ENCODE measurements at places on chromosomes 6 and 20.
A peak's percentile ranks its signal among the peaks of the same experiment; 100 is the strongest.

- DNase-seq, result no peak
Observed at GRCh38 chr6:152378169-152378568, 259.0 kb downstream of the SYNE1 start.

DNA sequence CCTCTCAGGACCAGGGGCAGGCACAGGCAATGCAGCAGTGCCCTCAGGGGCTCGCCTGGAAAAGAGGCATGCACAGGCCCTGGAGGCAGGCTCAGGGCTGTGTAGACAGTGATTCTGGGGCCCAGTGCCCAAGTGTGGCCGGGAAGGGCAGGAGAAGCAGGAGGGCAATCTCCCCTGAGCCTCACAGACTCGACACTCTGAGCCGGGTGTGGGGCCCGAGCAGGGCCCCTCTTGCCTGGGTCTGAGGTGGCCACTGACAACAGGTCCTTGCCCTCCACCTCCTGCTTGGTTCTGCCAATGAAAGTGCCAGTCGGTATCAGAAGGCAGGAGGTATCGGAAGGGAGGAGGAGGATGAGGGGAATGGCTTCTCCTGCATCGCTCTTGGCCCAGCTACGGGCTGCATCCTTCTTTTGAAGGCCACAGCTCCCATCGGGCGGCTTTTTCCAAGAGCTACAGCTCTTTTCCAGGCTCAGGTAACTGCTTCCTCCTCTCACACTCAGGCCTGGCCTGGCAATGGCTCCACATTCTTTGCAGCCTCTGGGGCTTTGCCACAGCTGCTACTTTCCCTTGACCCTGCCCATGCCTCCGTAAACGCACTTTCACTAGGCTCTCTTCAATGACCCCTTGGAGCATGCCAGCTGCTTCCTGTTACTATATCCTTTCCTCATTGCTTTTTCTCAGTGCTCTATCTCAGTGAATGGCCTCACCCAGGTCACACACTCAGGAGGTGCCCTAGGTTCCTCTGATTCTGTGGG, 24.5 kb downstream of the GABRR2 start:
- DNase-seq, result no peak

- DNase-seq, result no peak
Observed at GRCh38 chr6:168985705-168986104, 267.9 kb downstream of the THBS2 start.

DNA sequence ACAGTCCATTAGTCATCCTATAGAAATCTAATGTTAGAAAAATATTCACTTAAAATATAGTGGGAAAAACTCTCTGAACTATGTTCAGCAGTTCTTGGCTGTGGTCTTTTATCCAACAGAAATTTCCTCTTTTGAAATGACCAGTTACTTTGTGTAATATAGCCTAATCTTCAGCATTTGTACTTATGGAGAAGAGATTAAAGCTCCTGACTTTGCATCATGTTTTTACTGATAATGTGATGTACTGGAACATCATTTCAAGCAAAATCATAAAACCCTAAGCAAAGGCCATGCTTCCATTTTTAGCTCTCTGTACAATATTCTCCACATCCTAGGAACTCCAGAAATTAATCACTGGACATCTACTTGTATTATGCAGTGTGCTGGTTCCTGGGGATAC, 430.8 kb upstream of the RUNX2 start:
- no peak for DNase-seq

GRCh38 chr20:58709013-58709702, 16.6 kb downstream of the NPEPL1 start:
- peak; percentile 13 for DNase-seq

GRCh38 chr6:12555267-12555666, 161.3 kb upstream of the PHACTR1 start:
- no peak for DNase-seq

GRCh38 chr6:133958791-133959190, 5.8 kb downstream of the TBPL1 start:
- no peak for DNase-seq

- DNase-seq, result no peak
Observed at GRCh38 chr20:52804497-52805295, 167.5 kb upstream of the TSHZ2 start.

- no peak for DNase-seq
Observed at GRCh38 chr6:40946738-40947301, 92.2 kb downstream of the UNC5CL start.

DNA sequence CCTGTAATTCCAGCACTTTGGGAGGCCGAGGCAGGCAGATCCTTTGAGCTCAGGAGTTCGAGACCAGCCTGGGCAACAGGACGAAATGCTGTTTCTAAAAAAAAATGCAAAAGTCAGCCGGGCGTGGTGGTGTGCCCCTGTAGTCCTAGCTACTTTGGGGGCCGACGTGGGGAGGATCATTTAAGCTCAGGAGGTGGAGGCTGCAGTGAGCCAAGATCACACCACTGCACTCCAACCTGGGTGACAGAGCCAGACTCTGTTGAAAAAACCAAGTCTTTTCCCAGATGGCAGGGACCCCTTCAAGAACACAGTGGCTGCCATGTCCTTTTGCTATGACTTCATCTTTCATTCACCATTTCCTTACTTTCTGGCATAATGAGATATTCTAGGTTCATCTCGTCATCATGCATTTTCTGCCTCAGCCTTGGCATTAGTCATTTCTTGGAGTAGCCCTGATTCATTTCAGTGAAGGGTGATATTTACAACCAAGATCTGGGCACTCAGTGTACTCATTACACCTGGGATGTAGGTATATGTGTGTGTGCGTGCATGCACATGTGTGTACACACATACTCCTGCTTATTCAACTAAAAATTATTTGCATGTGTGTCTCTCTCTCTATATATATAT, 61.4 kb upstream of the TOX2 start:
- no peak for DNase-seq

DNA sequence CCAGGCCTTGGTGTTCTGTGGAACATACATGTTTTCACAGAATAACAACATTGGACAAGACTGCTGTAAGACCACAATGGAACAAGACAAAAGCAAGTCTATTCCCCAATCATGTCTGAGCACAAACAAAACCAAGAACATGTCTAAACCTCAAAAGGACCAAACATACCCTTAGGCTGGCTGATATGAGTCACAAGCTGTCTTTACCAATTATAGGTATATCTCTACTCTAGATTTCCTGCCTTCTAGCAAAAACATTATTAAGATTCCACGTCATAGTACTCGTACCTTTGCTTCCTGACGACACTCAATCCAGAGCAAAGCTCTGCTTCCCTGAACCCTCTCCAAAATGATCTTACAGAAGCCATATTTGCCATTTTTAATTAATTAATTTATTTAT, 15.4 kb upstream of the L3MBTL1 start:
- no peak for DNase-seq

- DNase-seq, result no peak
Observed at GRCh38 chr20:25372584-25373336, 17.9 kb downstream of the ABHD12 start.

DNA sequence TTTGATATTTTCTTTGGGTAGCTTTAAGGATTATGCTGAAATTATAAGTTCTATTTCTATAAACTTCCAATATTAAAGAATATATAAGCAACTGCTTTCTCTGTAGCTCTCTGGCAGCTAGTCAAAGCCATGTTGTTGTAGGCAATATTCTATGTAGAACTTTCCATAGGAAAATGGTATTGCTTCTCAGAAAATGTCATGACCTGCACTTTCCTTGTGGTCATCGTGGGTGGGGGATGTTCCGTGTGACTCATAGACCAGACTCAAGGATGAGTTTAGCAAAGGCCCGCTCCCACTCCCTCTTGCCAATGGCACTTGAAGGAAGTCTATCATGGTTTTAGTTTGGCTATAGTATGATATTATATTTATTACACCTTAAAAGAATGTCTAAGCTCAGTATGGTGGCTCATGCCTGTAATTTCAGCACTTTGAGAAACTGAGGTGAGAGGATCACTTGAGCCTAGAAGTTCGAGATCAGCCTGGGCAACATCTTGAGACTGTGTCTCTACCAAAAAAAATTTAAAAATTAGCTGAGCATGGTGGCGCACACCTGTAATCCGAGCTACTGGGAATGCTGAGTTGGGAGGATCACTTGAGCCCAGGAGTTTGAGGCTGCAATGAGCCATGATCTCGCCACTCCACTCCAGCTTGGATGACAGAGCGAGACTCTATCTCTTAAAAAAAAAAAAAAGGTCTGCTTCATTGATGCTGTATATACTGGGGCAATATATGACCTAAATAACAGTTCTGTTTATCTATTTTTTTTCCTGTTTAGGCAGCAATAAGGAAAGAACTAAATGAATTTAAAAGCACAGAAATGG, 36.6 kb upstream of the LTV1 start:
- DNase-seq, result no peak

DNA sequence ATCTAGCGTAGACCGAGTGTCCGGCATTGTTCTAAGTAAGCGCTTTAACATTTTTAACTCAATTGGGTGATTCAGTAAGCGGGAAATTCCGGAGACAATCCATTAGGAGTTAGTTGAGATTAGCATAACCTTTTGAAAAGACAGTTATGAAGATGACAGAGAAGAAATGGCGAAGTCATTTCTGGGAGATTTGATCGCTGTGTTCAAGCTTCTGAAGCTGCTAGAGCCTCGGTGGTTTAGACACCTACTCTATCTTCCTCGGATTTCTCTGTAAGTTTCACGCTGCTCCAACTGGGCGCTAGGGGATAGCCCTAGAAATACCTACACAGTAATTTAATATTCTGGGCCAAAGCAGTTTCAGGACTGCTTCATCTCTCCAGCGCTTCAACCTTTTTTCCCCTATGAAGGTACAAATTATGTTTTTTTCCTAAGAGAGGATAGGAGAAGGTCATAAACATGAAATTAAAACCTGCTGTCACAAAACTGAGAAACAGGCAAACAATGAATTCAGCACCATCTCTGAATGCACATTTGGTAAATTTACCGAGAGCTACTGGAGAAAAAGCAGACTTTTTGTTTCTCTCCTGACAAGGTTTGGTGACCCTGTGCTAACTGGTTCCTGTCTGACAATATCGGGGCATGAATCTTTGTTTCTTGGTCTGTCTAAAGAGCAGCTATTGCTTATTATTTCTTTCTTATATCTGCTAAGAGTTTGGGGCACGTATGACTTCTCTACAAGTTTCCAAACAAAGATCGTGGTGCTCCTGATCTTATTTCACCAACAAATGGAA, 22.4 kb downstream of the ZNF311 start:
- peak; percentile 83 for DNase-seq

DNA sequence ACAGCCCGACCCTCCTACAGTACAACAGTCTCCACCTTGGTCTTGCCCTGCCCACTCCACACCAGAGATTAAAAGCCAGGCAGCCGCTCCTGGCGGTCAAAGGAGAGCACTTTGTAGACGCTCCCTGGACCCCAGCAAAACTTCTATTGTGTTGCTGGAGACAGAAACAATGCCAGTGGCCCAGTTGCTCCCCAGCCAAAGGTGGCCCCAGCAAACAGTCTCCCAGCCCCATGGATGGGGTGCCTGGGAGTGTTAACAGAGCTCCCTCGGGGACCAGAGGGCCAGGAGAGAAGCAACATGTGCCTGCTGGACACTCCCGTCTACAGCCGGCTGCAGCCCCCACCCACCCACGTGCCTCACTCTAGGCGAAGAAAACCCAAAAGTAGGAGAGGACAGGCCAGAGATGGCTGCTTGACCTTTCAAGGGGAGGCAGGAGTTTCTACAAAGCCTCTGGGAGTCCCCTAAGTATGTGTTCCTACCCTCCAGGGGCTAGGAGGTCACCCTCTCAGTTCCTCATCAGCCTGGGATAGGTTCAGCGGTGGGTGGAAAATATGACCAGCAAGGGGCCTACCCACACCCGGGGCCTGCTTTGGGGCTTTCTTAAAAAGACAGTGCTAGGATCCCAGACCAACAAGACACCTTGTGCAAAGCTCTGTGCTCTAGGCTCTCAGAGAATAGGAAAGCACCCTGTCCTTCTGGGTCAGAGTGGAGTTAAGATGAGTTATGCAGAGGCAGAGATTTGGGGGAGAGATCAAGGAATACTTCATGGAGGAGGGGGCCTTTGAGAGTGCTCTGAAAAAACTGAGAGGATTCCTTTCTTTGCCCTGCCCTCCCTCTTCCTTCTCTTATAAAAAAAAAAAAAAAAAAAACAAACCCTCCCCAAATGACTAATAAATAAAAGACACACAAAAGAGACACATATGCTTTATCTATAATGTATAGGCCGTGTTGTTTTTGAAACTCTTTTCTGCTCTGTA, 19.0 kb upstream of the PREX1 start:
- no peak for DNase-seq
